ENCODE measurements at places on chromosomes 6 and 20. TPM values are rescaled to one million over a fixed set of nuclear protein-coding genes. Genes with fewer than 3 reads are reported as not detected.
A peak's percentile ranks its signal among the peaks of the same experiment; 100 is the strongest.

EYS gene
- total RNA-seq: not detected

SIGLEC1 gene
- total RNA-seq: not detected

GRCh38 chr20:62062661-62063314 is 2.9 kb downstream of the TAF4 start:
- DNase-seq: no peak

OOEP gene
- not detected for total RNA-seq

B3GALT4 gene
- total RNA-seq: 4.5 TPM

LSM2 gene
- 74.3 TPM for total RNA-seq

GRCh38 chr6:133567636-133568035 is 321.3 kb upstream of the TCF21 start:
- DNase-seq: no peak

GRCh38 chr6:75762063-75762462 is 13.0 kb downstream of the MYO6 start:
- no peak for DNase-seq

KHDC1L gene
- total RNA-seq: not detected

- DNase-seq: no peak
These were observed 48.6 kb upstream of the DST start for GRCh38 chr6:56691286-56691595.

DNA sequence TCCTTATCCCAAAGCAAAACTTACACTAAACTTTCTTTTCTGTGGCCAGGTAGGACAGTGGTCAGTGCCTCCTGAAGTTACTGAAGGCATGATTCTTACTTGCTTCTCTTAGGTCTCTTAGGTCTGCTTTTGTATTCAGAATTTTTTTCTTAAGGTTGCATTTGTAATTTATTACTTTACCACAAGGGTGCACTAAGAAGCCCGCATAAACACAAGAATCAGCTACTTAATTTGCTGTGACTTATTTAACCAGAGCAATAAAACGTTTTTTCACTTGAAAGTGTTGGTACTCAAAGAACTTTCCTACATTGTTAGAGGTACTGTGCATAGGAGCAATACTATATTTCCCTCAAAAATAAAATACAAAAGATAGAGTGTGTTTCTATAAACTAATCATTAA is 75.4 kb upstream of the LAMA2 start:
- DNase-seq: peak; percentile 27

- no peak for DNase-seq
These were observed 342.2 kb downstream of the CDH26 start for GRCh38 chr20:60300374-60300773.

GRCh38 chr6:97361286-97361685 is 78.3 kb upstream of the MMS22L start:
- DNase-seq: no peak

DNA sequence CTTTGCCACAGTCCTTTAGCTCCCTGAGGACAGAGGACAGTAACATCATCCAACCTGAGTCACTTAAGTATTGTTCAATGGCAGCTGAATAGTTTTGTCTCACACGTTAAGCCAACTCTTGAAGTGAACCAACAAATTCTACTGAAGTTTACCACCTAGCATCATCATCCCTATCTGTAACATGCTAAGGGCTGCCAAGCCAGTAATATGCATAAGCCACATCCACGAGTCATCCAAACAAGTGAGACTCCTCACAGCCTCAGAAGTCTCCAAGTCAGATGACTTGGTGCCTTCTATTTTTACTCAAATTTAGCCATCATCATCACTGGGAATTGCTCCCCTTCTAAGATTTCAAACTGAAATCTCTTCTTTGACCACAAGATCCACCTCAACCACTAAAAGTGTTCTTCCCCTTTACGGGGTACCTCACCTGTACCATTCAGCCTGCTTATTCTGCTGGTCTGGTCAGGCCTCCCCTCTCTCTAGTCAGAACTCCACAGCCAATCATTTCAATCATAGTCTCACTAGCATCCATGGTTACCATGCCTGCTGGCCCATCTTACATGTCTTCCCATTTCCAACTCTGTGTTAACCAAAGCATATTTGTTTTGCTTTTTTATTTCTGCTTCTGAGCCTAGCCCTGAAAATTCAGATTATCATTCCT is 73.7 kb downstream of the DTNBP1 start:
- no peak for DNase-seq

POLH gene
- 27.6 TPM for total RNA-seq

- no peak for DNase-seq
These were observed 47.5 kb downstream of the SIRPA start for GRCh38 chr20:1942486-1943274.

MMP24OS gene
- 24.0 TPM for total RNA-seq

CLDN20 gene
- not detected for total RNA-seq

GRCh38 chr6:166614171-166614583 is 12.9 kb downstream of the RPS6KA2 start:
- DNase-seq: no peak

TSHZ2 gene
- 0.63 TPM for total RNA-seq
